ENCODE measurements at places on chromosomes 2 and 18.

DNA sequence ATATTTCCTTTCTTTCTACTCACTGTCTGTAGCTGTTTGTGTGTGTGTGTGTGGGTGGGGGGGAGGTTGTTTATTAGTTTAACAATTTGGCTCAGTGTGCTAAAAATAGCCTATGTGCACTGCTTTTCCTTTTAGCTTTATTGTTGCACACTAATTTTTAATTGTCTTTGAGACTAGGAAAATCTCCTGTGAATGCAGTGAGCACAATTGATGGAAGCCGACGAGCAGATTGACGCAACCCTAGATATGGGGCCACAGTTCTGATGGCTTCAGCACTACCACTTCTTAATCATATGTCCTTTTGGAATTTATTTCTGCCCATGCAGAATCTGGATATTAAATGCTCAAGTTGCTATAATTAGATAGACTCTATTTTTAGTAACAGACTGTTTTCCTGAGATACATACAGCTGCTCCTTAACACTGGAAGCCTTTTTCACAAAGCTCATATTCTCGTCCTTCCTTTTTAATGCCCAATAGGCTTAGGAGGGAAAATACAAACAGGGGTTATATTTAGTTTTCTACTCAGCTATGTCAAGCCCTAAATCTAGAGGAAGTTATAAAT lies 109.1 kb downstream of the IRS1 start:
- DNase-seq: no peak

DNA sequence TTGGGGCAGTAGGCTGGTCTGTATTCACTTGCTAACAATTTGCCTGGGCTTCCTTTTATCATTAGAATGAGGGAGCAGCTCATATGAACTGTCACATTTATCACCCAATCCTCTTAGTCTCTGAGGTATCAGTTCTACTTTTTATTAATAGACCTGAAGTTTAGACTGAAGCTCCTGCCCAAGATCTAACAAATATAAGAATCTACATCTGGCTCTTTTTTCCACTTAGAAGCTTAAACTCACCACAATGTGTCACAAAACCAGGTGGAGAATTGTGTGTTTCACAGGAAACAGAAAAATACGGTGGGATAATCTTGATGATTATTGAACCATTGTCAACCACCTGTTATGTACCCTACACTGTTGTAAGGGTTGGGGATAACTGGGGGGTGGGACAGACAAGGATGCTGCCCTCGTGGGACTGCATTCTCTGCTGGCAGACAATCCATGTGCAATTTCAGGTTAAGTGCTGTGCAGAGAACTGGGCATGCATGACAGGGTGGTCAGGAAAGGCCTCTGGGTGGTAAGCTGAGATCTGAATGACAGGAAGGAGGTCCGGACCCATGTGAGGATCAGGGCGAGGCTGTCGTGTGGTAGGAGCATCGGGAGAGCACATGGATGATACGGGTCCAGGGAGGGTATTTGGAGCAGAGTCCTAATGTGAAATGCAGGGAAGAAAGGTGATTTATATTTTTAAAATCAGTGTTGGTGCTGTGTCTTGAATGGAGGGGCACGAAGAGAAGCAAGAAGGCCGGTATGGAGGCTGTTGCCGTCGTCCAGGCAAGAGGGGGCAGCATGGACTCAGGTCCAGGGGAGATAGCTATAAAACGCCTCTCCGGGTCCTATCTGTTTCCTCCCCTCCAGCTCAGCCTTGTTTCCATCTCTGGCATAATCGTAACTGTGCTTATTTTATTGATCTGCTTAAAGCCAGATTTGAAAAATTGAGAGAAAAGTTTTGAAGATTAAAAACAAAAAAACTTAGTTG lies 17.6 kb downstream of the MYL12B start:
- DNase-seq: no peak

GRCh38 chr2:69089266-69089665 lies 76.3 kb downstream of the ANTXR1 start:
- DNase-seq: no peak

GRCh38 chr2:189791338-189792042 lies 7.2 kb downstream of the PMS1 start:
- no peak for DNase-seq

- no peak for DNase-seq
Measured at GRCh38 chr2:57711991-57712390, 334.6 kb upstream of the VRK2 start.

DNA sequence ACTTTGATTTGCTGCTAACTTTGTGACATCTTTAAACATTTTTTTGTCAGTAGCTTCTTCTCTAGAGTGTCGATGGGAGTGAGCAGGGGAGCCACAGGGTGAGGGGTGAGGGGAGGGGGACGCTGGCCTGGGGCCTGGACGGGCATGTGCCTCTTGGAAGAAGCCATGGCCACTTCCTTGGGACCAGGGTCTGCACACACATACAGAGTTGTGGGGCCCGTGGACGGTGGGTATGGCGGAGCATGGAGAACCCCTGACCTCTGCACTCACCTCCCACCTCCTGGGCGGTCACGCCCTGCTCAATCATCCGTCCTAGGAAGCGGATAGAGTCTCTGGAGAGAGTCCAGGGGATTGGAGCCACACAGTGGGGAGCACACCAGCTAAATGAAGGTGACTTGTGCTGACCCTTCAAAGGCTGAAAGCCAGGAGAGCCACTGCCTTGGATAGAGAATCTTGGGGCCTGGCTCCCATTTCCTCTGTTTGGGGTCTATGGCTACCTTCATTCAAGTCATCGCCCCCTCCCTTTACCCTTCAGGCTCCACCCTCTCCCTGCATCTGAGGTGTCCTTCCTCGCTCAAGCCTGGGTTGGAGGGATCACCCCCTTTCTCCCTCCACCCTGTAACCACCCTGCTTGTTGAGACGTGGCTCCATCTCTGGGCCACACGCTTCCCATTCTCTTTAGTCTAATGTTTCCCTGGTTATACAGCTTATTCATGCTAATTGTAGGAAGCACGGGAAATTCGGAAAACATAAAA lies 63.9 kb upstream of the HAAO start:
- DNase-seq: no peak

DNA sequence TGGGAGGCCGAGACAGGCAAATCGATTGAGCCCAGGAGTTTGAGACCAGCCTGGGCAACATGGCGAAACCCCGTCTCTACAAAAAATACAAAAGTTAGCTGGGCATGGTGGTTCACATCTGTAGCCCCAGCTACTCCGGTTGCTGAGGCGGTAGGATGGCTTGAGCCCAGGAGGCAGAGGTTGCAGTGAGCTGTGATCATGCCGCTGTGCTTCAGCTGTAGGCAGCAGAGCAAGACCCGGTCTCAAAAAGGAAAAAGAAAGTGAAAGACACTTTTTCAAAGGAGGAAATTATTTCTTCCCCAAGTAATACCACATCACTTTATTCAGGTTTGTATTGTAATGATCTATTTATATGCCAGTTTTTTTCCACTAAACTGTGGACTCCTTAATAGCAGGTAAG lies 35.7 kb upstream of the TAF4B start:
- peak; percentile 59 for DNase-seq

DNA sequence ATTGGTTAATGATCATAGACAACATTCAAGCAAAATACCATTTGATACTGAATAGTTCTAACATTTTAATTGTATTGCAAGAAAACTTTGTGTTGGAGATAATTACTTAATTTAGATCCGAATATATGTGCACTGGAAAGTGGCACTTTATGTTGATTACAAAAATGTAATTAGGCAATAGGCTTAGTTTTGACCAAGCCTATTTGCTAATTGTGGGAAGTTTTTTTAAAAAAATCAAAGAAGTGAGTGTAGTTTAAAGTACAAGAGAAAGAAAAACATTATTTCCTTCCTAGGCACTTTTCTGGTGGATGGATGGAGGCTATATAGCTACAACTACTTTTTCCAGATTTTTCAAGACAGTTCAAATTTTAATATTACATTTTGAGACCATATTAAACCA lies 18.3 kb upstream of the PELI1 start:
- no peak for DNase-seq

DNA sequence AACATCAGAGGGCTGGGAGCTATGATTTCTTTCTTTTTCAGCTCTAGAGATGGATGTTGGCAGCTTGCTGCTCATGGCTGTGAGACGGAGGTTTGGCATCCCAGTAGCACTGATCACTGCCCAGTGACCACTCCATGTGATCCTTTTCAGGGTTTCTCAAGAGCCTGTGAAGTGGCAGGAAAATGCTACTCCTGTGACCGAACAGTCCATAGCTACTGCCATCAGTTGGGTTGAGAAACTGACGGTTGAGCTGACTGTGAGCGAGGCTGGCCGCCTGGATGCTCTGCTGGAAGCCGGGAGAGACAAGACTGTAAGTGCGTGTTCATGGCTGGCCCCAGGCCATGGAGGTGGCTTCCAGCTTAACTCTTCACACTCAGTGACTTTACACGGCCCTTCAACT lies 34.2 kb downstream of the VWA3B start:
- no peak for DNase-seq

DNA sequence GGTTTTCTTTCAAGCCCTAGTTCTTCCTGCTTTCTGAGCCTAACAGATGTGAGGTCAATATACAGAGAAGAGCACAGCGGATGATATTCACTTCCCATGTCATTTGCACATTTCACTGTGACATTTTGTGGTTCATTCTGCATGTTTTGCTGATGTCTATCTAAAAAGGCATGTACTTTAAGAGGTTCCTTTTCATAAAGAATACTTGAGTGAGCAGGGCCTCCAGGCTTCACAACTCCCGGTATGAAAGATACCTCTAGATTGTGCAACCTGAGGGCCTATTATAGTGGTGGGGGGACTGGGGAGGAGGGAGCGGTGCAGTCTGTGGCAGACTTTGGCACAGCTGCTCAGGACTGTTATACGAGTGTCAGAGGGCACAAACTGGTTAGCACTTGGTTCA lies 54.6 kb downstream of the CPO start:
- no peak for DNase-seq

- no peak for DNase-seq
Measured at GRCh38 chr18:58491113-58491696, 137.7 kb downstream of the ALPK2 start.

- DNase-seq: no peak
Measured at GRCh38 chr2:128511731-128512378, 193.2 kb upstream of the HS6ST1 start.

- DNase-seq: no peak
Measured at GRCh38 chr2:113709022-113709421, 47.4 kb downstream of the SLC35F5 start.

DNA sequence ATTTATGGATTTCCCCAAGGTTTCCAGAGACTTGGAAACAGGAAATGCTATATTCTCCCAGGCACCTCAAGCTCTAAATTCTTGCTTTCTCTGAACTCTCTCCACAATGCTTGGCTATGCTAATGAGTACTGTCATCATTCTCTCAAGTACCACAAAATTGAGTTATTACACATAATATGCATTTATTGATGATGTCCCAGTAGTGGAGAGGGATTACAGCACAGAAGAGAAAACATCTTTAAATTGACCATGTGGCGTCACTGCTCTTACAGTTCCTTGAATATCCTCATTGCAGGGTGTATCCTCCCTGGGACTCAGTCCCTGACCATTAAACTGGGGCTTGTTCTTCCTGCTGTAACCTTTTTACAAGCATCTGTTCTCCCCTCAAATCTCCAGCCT lies 681.1 kb upstream of the FANCL start:
- no peak for DNase-seq
